ENCODE measurements at places on chromosomes 3 and 15. TPM values are rescaled to one million over a fixed set of nuclear protein-coding genes. Genes with fewer than 3 reads are reported as not detected.

Gene ADGRG7
- total RNA-seq, result 24.7 TPM

Gene ANKRD63
- total RNA-seq, result not detected

Gene PAK6
- total RNA-seq, result 0.83 TPM

Gene TIMP4
- not detected for total RNA-seq

Gene ERC2
- total RNA-seq, result 0.52 TPM

Gene LRRFIP2
- total RNA-seq, result 18.7 TPM

Gene ACTC1
- total RNA-seq, result not detected

Gene FRMD5
- total RNA-seq, result 0.25 TPM

Gene NOX5
- total RNA-seq, result not detected

Gene RARRES1
- not detected for total RNA-seq

Gene IVD
- 65.0 TPM for total RNA-seq

Gene IRAK2
- total RNA-seq, result 3.0 TPM

Gene ZNF774
- total RNA-seq, result 1.2 TPM

Gene C3orf80
- total RNA-seq, result 0.09 TPM

Gene SCN5A
- 0.20 TPM for total RNA-seq

Gene SLC51A
- not detected for total RNA-seq

Gene AP3S2
- 20.3 TPM for total RNA-seq

Gene SMCO1
- not detected for total RNA-seq
